WTC11 (cell line): ENCODE measurements at places on chromosomes 7 and 10. TPM values are rescaled to one million over a fixed set of nuclear protein-coding genes. Genes with fewer than 3 reads are reported as not detected.

DNA sequence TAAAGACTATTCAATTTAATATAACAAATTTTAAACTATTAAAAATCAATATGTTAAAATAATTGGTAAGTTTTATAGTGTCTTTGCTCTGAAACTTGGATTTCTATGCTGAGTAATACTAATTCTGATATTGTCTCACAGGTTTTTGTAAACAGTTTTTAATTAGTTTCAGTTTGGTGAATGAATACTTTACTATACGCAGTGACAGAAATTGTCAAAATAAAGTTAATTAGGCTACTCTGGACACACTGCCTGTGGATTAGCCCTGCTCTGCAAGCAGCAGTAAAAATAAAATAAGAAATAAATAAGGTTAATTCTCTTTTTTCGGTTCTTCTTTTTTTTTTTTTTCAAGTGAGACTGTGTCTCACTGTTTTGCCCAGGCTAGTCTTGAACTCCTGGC lies 105.3 kb downstream of the ANKRD61 start:
- DNase-seq = no peak

DNA sequence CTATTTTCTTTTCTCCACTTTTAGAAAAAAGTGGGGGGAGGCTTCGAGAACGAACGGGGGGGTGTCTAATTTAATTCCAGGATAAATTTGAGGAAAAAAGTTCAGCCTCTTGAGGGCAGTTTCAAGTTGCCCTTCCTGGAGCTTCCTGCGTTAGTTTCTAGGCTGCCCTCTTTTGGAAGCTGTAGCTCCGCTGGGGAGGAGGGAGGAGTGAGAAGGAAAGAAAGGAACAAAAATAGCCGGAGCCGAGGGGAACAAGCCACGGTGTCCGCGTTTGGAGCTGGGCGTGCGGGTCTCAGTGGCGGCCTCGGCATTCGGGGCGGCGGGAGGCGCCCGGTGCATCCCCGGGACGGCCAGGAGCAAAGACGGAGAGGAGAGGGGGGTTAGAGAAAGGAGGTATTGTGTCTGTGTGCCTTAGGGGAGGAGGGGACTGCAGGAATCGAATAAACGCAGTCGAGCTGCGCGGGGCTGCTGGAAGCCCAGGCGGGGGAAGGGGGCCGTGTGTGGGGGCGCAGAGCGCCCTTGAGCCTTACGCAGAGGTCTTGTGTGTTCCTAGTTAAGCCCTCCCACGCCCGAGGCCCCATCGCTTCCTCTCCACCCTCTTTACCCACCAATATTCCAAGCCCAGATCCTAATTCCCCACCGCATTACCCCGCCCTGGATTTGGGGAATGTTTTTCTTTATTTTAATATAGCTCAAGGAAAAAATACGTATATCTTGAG lies 2.0 kb upstream of the TNRC18 start:
- peak; percentile 59 for DNase-seq

GRCh38 chr7:69599955-69600709 lies 1.9 kb downstream of the AUTS2 start:
- DNase-seq = no peak

DNA sequence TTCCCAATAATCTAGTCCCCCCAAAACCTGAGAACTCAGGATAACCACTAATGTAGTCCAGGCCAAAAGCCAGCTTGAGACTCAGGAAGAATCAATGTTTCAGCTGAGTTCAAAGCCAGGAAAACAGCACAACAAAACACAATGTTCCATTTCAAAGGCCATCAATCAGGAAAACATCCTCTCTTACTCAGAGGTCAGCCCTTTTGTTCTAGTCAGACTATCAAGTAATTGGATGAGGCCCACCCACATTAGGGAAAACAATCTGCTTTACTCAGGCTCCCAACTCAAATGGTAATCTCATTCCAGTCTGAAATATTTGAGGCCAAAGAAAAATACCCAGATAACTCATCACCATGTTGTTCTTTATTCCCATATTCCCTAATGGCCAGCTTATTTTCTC lies 152.2 kb downstream of the SDHAF3 start:
- no peak for DNase-seq

DNA sequence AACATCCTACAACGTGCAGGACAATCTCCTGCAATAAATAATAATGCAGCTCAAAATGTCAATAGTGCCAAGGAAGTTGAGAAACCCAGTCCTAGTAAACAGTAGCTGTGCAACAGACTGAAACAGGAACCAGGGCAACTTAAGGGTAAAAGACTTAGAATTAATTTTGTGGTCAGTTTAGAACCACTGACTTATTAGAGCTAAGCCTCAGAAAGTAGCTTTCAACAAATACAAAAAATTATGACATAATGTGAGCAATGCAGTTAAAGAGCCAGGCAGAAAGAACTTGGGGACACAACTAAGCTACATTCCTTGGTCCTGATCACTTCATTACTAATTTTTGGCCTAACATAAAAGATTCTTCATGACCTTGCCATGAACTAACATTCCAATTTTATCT lies 195.4 kb downstream of the MACC1 start:
- no peak for DNase-seq

DNA sequence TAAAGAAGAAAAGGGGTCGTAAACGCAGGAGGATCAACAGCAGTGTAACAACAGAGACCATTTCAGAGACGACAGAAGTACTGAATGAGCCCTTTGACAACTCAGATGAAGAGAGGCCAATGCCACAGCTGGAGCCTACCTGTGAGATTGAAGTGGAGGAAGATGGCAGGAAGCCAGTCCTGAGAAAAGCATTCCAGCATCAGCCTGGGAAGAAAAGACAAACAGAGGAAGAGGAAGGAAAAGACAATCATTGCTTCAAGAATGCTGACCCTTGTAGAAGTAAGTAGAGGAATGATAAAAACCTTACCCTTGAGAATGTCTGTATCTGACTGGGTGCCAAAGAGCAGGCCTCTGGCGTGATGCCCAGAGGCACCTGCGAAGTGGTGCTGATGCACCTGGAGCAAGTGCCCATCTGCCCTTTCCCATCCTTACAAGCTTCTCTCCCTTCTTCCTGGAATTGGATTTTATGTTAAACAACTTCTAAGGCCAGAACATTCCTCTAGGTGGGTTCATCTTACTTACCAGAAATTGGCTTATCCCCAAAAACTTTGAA lies 86.4 kb upstream of the SAMD8 start:
- DNase-seq = no peak

DNA sequence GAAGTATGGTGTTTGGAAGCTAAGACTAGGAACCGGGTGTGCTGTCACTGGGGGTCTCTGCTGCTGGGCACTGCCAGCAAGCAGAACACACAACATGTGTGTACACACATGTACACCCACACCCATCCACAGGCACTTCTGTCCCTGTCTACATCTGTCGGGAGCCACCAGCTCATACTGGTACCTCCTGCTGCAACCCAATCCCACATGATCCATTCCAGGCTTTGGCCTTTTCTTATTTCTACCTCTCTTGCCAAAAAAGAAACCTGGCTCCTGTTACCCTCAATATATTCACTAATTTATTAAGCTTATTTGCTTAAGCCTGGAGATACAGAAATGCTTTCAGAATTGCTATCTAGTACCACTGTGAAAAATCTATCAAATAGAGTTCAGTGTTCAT lies 246.0 kb downstream of the DIP2C start:
- no peak for DNase-seq

- DNase-seq = no peak
Measured at GRCh38 chr10:98261436-98262277, 6.3 kb downstream of the LOXL4 start.

DNA sequence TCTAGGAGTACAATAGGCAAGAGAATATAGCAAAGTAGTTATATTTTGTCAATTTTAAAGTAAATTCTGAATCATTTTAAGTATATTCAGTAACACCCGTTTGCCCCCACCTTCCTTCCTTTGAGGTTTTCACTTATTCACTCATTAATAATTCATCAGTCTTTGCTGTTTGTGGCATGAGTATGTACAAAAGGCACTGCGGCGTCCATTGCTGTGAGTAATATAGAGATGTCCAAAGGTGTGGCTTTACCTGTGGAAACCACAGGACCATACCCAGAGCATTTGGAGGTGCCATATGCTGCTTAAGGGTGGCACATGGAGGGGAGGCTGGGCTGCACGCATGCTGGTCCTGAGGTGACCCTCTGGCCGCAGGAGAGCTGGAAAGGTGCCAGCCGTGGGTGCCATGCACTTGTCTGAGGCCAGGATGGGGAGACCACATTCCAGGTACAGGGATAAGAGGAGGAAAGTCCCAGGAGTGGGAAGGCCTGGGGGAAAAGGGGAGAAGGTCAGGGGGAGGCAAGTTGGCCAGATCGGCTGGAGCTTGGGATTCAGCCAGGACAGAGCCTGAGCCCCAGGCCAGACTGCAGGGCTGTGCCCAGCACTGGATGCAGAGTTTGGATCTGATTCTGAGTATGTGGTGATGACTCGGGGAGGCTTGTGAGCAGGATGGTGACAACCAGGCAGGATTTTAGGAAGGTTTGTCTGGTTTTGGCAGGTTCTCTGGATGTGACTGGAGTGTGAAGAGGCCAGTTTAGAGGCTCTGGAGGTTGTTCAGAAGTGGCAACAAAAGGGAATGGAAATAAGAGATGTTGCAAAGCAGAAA lies 223.4 kb downstream of the MGMT start:
- no peak for DNase-seq

DNA sequence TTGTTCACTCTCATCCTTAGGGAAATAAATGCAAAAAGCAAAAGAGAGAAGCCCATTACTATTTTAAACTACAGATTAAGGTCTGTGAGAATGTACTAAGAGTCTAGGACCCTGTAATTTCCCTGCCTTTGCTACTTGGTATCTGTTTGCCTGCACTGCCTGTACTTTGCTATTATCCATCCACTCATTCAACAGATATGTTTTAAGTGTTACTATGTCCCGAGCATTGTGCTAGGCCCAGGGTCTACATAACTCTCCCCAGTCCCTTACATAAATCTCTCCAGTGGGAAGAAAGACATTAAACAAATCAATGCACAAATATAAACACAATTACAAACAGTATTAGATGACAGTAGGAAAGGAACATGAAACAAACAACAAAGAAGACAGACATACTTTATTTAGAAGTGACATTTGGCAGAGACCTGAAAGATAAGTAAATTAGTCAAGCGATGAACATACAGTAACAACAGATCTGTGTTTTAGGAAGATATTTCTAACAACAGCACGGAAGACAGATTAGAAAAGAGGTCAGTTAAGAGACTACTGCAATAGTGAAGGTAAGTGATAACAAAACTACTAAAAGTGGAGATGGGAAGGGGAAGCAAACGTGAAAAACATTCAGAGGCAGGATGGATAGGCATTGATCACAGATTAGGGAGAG lies 30.0 kb downstream of the ZNF800 start:
- no peak for DNase-seq

- DNase-seq = no peak
Measured at GRCh38 chr10:132904814-132905649, 37.3 kb downstream of the CFAP46 start.

DNA sequence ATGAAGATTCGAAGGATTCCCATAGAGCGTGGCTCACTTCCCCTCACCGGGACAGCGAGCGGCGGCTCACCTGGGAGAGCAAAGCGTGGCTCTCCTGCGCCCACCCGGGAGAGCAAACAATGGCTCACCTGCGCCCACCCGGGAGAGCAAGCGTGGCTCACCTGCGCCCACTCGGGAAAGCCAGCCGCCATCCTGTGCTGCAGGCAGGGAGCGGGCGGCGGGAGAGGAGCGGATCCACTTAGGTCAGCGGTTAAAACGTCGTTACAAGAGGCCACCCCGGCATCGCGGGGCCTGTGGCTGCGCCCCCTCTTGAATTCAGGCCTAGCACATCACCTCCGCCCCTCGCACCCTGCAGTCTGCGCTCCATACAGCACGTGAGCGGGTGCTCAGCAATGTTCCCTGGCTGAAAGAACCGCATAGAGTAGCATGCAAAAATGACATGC lies 461 bp upstream of the FIGNL1 start:
- peak; percentile 25 for DNase-seq

DNA sequence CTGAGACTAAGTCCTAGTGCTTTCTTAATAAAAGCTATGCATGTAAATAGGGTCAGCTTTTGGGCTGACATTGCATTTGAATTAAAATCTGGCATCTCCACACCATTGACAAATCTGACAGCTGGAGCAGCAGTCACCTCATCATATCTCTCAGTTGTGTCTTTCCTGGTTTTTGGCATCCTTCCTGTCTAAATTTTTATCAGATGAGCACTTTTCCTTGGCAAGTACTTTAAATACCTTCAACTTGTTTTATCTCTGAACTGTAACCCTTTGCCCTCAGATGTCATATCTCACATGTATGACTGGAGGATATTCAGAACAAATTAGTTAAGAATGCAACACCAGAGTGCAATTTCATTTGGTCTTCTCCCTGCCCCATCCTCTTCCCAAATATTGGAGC lies 1066.2 kb downstream of the LRMDA start:
- no peak for DNase-seq

GRCh38 chr10:57884407-57884806 lies 383.3 kb downstream of the IPMK start:
- DNase-seq = no peak

DNA sequence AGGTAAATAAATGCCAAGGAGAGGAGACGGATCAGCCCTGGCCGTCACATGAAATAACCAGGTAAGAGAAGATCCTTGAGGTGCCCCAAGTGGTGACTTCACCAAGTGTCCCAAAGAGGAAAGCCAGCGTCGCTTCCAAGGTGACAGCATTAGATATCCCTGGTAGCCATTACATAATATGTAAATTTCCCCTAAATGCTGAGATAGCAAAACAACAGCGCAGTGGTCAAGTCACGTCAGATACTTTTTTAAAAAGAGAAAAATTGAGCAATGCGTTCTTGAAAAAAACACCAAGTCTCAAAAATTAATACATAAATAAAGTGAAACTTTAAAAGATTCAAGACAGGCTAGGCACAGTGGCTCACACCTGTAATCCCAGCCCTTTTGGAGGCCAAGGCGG lies 100.2 kb downstream of the HTR5A start:
- no peak for DNase-seq

DNA sequence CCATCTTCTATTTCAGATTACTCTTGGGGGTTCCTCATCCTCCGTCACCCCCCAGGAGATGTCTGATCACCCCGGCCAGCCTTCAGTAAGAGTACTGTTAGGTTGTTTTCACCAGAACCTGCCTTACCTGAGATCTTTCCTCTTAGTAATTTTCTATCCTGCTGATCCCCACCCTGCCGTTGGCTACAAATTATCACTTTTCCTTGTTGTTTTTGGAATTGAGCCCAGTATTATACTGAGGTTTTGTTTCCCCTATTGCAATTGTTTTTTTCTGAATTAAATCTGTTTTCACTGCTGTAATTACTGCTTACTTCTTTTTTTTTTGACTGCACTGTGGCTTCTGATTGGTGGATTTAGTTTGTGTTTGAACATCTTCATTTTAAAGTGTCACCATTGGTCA lies 14.7 kb downstream of the SPAM1 start:
- DNase-seq = no peak

Gene PKD2L1
- 0.09 TPM in 1 of 3 replicates, not detected in the others for total RNA-seq

Gene HABP2
- total RNA-seq = 0.09 to 0.18 TPM (median 0.09 TPM) in 3 replicates

Gene AGR2
- total RNA-seq = 0.32 to 1.6 TPM (median 1.4 TPM) in 3 replicates

Gene PTN
- 13.7 to 18.9 TPM (median 14.4 TPM) in 3 replicates for total RNA-seq

Gene TAS2R5
- 0.90 to 1.8 TPM (median 1.4 TPM) in 3 replicates for total RNA-seq

Gene TWIST1
- 0.23 to 0.37 TPM in 2 of 3 replicates, not detected in the other for total RNA-seq

Gene SYT15
- 1.2 to 1.6 TPM (median 1.5 TPM) in 3 replicates for total RNA-seq
